ENCODE measurements at places on chromosomes 13 and 19.

GRCh38 chr13:21707586-21707985, 36.7 kb downstream of the FGF9 start:
- no peak for DNase-seq

GRCh38 chr13:25910991-25911419, 140.8 kb downstream of the SHISA2 start:
- DNase-seq: no peak

DNA sequence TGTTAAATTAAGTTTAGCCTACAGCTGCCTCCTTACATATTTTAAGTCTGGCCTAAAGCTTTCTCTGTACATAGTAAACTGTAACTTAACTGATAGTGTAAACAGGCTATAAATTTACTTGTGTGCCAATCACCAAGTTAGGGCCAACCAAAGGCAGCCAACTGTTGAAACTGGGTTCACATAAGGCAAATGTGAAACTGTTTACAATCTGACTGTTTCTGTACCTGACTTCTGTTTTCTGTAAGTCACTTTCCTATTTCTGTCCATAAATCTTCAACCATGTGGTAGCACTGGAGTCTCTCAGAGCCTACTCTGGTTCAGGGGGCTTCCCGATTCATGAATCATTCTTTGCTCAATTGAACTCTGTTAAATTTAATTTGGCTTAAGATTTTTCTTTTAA, 103.1 kb downstream of the RAP2A start:
- no peak for DNase-seq

GRCh38 chr13:93853912-93854311, 625.6 kb downstream of the DCT start:
- peak; percentile 87 for DNase-seq

- DNase-seq: peak; percentile 37
Measured at GRCh38 chr13:51895906-51896888, 34.4 kb downstream of the CCDC70 start.

DNA sequence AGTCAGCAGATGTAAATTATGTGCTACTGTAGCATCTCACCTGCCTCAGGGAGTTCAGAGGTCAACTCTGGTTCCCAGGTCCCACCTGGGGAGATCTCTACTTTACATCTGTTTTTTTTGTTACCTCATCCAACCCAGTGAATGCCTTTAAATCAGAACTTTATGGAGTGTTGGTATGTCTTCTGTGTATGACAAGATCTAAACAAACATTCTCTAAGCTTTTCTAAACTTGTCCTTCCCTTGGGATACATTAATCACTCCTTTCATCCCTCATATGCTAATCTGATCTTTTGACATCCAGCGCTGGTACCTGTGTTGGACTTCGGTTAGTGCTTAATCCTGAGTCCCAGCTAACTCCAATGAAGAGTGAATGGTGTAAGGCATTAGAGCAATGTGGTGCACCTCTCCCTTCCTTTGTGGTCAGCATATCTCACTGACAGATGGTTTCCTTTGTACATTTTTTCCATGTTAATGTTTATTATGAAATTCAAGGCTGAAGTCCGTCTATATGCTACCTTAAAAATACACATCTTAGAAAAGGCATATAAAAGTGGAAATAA, 213.4 kb downstream of the ABCC4 start:
- no peak for DNase-seq

GRCh38 chr13:46168783-46169182, 13.2 kb downstream of the LCP1 start:
- no peak for DNase-seq

GRCh38 chr19:7883105-7883504, 5.2 kb upstream of the LRRC8E start:
- no peak for DNase-seq

GRCh38 chr19:29442910-29443309, 82.9 kb upstream of the VSTM2B start:
- DNase-seq: no peak

DNA sequence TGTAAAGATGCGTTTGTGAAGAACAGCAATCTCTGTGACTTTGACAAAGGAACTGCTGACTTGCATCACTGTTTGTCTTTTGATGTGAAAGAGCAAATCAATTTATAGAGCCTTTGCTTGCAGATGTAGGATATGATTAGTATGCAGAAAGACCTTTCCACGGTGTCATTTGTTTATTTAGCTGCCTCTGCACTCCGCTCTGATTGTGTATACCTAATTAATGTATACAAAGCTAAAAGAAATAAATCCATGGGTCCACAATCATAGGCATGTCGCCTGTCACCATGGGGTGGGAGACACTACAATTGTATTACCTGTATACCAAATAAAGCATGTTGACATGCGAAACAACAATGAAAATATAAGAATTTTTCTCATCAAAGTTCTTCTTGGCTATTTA, 410.7 kb downstream of the MZT1 start:
- no peak for DNase-seq

GRCh38 chr13:114149774-114150740, 17.6 kb upstream of the RASA3 start:
- no peak for DNase-seq

- no peak for DNase-seq
Measured at GRCh38 chr13:99254830-99255229, 3.3 kb downstream of the GPR18 start.

DNA sequence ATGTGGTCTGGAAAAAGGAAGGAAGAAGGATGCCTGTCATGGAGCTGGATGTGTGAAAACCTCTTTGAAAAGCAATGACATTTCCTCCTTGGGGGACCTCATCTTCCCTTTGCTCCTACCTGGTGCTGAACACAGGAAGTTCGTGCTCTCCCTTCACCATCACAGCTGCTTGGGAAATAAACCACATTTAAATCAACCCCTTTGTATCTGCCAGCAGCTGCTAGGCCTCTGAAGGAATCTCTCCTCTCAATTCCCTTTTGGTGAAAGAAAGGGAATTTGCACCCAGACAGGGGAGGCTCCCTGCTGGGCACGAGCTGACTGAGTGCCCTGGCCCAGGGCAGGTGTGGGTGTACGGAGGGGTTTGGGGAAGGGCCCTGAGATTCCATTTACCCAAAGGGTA, 437.7 kb downstream of the TSHZ3 start:
- no peak for DNase-seq

DNA sequence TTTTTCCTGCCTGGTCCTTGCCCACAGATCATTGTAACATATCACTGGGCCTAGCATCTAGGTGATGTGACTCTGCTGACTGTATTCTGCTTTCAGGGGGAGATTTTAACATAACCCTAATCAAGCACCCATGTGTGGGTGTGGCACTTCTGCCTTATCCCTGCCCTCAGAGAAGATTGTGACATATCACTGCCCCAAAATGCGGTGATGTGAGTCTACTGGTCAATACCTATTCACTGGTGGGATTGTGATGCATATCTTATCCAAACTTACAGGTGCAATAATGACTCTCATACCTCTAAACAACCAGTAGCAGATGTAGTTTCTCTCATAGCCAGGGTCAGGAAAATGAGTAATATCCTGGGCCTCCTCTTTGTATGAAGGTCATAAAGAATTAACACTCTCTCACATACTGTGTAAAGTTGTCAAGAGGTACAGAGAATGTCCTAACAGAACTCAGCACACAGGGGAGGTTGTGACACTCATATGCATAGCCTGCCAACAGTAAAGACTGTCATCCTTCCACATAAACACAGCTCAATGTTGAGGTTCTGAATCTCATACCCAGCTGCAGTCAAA, 12.1 kb upstream of the ZNF681 start:
- no peak for DNase-seq

GRCh38 chr13:45362939-45363338, 22.0 kb upstream of the TPT1 start:
- no peak for DNase-seq

DNA sequence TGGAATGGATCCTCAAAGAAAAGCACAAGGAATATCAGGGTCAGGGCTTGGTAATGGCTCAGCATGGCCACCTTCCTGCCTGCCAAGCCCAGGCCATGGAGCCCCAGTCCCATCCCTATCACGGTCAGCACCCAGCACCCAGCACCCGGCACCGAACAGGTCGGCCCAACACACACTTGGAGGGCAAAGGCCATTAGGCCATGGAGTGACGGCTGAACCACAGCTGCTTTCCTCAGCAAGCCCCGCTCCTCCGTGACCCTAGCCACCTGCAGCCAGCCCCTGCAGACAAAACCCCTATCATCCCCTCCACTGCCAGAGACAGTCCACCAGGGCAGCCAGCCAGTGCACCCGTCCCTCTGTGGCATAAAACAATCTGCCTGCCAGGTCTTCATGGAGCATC, 20.6 kb downstream of the PEPD start:
- no peak for DNase-seq

DNA sequence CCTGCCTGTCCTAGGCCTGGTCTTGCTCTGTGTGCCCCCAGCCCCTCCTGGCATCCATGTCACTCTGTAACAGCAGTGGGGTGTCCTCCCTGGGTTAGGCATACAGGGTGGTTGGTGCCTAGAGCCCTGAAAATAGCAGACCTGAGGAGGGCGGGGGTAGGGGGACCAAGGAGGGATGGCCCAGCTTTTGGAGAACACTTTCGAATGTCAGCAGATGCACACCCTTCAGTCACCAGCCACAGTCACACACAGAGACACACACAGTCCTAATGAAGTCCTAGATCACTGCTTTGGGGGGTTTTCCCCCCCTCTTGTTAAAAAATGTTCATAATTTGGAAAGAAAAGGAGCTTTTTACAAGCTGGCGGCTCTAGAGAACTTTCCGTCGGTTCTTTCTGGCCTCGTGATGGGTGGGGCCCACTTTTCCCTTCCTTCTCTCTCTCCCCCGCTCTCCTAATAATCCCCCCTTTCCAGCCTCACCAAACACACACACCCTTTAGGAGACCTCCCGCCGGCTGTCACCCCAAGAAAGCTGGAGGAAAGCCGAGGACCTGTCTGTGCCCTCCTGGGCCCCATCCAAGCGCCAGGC, 47.9 kb downstream of the LYL1 start:
- no peak for DNase-seq
